ENCODE measurements at places on chromosomes 7 and 10. TPM values are rescaled to one million over a fixed set of nuclear protein-coding genes. Genes with fewer than 3 reads are reported as not detected.

DNA sequence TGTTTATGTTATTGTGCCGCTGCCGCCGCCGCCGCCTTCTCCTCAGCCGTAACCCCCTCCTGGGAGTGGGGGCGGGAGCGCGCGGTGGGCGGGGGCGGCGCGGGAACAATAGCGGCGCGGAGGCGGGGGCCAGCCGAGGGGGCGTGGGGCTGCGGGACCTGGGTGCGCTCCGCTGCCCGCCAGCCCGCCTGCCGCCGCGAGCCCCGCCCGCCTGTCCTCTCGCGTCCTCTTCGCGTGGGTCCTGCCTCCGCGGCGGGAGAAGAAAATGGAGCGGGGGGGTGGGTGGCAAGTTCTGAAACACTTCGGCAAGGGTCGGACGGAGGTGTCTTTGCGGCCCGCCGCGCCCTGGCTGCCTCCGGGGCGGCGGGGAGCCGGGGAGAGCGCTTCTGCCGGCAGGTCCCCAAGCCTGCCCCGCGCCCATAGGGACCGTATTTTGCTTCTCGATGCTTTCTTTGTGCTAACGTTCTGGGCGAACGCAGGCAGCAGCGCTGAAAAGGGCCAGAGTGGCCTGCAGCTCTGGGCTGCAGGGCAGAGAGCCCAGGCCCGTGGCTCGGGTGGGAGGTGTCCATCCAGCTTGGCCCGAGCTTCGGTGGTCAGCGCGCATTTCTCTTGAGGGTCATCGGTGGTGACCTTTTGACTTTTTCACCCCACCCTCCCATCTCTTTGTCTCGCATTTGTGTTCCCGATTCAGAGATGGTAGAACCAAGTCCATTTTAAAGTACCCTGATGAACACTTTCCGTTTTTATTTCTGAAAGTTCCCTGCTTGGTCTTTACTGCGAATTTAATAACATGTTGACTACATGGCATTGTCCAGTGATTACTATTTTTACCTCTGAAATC, 613 bp downstream of the MAPK8 start:
- DNase-seq: peak; percentile 79

GRCh38 chr10:24494236-24494635, 229.5 kb downstream of the ARHGAP21 start:
- no peak for DNase-seq

- DNase-seq: no peak
Measured at GRCh38 chr10:1873661-1874315, 136.5 kb upstream of the ADARB2 start.

- DNase-seq: no peak
Measured at GRCh38 chr7:112206991-112207592, 597 bp downstream of the ZNF277 start.

The NDUFB2 gene
- total RNA-seq: 270 TPM

DNA sequence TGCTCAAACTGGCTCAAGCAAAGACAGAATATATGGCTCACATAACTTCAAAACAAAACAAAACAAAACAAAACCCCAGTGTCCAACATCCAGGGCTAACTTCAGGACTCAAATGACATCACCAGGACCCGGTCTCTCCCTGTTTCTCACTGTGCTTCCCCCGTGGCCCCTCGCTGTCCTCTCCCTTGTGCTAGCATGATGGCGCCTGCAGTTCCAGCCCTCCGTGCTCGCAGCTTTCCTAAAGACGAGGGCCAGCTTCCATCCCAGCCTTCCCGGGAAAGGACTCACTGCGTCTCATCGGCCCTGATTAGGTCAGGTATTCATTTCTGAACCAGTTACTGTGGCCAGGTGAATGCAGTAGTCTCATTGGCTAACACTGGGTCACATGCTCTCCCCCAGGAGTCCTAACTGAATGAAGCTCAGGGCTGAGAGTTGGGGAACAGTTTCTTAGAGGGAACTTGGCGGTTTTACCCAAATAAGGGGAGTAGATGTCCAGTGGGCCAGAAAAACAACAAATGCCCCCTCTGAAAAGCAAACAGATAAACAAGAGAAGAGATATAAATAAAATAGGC, 33.0 kb upstream of the CTBP2 start:
- DNase-seq: no peak

The NKX1-2 gene
- total RNA-seq: not detected

DNA sequence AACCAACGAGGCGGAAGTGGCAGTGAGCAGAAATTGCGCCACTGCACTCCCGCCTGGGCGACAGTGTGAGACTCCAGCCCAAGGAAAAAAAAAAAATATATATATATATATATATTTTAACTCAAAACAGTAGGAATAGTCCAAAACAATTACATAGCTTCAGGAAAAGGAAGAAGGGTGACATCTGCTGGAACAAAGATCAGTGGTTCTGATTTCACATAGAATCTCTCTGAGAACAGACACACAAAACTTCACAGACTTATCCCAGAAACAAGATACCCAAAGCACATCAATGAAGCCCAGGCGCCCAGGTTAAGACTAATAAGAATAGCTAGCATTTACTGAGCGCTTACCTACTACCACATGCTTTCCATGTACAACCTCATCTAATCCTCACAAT, 45.0 kb downstream of the DNMBP start:
- no peak for DNase-seq

The TSPAN12 gene
- 46.0 TPM for total RNA-seq

- peak; percentile 37 for DNase-seq
Measured at GRCh38 chr10:22475651-22476600, 130.6 kb downstream of the SPAG6 start.

DNA sequence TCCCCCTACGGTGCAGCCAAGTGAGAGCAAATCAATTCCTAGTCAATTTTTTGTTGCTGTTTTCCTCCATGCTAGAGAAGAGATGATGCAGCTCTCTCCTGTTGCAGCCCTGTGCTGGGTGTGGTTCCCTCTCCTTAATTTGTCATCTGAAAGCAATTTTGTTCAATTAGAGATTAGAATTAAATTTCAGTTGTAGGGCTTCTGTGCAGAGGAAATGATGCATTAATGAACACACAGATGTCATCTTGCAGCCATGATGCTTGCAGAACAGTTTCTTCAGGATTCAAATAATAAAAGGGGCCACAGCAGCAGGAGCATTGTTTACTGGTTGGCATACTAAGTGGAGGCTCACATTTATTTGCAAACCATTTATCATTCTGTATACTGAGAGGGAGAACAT, 266.0 kb downstream of the AUTS2 start:
- no peak for DNase-seq

GRCh38 chr7:135980665-135981180, 3.6 kb upstream of the MTPN start:
- DNase-seq: no peak

DNA sequence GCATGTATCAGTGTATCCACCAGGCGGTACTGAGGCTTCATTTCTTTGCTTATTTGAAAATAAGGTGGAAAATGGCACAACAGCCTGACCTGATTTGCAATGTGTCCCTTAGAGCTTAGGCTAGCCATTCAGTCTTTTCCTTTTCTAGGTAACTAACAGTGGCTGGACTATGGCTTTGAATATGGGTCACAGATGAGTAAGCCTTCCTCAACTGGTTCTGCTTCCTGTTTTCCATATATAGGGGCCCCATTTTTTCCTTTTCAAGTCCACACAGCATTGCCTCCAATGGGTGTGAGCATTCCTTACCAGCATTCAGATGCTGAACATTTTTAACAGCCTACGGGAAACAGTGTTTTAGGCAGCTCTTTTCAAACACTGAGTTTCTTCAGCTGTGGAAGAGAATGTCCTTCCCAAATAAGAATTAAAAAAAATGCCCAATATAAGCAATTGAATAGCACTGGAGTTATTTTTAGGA, 3.9 kb upstream of the ITGB1 start:
- peak; percentile 66 for DNase-seq

GRCh38 chr7:54946764-54947163, 72.1 kb upstream of the EGFR start:
- no peak for DNase-seq

- no peak for DNase-seq
Measured at GRCh38 chr7:18889436-18889835, 228.0 kb downstream of the TWIST1 start.

The FKBP6 gene
- total RNA-seq: not detected

The SCART1 gene
- total RNA-seq: 1.5 TPM

The CHN2 gene
- total RNA-seq: 10.2 TPM

GRCh38 chr7:139118805-139119485, 9.4 kb upstream of the ZC3HAV1 start:
- DNase-seq: no peak

DNA sequence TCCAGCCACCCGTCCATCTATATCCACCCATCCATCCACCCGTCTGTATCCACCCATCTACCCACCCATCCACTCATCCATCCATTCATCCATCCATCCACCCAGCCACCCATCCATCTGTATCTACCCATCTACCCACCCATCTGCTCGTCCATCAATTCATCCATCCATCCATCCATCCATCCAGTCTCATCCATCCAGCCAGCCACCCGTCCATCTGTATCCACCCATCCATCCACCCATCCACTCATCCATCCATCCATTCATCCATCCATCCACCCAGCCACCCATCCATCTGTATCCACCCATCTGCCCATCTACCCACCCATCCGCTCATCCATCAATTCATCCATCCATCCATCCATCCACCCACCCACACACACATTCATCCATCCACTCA, 73.2 kb downstream of the UNCX start:
- no peak for DNase-seq

- no peak for DNase-seq
Measured at GRCh38 chr10:86344714-86345161, 21.9 kb downstream of the GRID1 start.

DNA sequence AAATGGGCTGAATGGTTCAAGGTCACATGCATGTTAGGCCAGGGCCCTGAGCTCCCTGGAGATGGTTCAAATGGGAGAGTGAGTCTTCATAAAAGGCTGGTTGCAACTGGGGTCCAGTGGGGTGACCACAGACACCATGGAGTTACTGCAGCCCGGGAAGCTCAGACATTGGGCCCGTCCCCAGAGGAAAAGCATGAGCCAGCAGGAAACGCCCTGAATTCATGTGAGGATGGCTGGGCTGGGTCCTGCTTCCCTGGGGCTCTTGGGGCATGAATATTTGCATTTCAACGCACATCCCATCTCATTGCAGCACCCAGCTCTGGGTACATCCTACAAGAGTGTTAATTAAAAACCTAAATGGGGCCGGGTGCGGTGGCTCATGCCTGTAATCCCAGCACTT, 549.0 kb downstream of the TCERG1L start:
- no peak for DNase-seq

Data from muscle of leg (tissue), 16 donors.